DMS153 (cell line): ENCODE measurements at places on chromosomes 4 and X.

- no peak for DNase-seq
Measured at GRCh38 chr4:18422685-18423084, 401.1 kb upstream of the LCORL start.

DNA sequence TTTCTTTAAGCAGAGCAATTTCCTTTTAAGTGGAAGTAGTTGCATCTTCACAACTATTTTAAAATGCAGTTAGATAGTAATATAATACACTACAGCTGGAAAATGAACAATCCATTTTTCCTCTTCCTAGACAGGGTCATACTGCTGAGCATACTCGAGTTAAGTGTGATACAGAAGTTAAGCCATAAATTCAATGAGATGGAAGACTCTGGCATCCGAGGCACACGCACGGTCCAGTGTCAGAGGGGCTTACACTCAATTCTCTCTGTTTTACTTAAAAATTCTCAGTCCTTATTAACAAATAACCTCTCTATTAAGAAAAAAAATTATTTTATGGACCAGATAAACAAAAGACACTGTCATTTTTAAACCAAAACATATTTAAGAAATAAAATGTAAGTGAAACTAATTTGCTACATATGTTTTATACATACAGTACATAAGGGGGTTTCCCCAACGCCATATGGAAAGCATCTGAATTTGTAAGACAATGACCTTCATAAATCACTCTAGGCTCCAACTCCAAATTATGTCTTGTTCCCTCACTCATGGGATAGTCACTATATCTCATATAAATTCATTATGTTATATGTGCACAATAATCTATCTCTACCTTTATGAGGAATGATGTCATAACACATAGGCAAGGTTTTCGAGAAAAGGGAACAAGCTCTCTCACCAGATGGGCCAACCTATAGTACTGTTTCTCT is 315.3 kb downstream of the PAPSS1 start:
- no peak for DNase-seq

- DNase-seq: no peak
Measured at GRCh38 chr4:174578366-174578765, 56.1 kb upstream of the HPGD start.

GRCh38 chr4:15718959-15719358 is 16.1 kb downstream of the BST1 start:
- no peak for DNase-seq

DNA sequence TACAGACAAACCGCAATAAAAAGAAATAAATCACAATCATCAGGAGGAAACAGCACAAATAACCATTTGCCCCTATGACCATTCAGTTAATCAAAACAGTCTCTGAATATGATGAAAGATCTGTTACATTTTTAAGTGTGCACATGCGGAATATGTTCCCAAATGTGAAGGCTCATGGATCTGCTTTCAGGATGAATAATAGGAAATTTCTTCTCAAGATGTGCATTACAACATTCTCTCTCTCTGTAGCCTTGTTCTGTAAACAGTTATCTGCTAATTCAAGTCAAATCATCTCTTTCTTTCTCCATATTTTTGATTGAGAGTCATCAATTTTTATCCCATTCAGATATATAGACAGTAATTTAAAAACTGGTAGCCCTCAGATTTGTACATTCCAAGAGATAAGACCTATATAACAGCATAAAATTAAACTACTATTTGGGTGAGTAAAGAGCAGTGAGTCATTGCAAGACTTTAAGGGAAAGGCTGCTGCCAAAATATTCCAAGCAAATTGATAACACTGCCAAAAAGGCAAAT is 433.9 kb upstream of the ATOH1 start:
- DNase-seq: no peak

GRCh38 chrX:150478496-150479492 is 89.6 kb upstream of the MTM1 start:
- no peak for DNase-seq

DNA sequence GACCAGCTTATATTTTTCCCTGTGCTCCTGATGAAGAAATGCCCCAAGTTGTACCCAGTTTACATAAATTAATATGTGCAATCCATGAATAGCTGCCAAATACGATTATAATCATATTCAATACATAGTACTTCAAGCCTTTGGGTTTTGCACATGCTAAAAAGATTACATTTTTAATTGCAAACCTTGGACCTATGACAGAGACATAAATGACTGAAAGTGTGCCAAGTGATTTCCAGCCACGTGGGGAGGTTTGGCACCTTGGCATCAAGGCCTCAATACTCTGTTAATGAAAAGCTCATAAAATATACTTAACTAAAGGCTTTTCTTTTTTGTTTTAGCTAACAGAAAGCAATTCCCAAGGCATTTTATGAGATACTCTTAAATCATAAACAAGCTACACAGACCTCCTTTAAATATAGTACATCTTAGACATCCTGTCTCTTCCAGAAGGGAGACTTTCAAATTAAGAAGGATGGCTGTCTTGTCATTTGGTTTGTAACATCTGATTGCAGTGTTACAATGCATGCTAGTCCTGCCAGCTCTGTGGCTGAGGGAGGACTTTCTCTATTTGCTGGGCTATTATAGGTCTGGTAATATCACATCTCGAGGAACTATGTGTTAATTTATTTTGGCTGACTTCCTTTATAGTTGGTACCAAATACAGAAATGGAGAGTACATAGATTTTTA is 404.1 kb downstream of the AFF2 start:
- DNase-seq: no peak

GRCh38 chrX:10064736-10065135 is 92.0 kb upstream of the CLCN4 start:
- no peak for DNase-seq

DNA sequence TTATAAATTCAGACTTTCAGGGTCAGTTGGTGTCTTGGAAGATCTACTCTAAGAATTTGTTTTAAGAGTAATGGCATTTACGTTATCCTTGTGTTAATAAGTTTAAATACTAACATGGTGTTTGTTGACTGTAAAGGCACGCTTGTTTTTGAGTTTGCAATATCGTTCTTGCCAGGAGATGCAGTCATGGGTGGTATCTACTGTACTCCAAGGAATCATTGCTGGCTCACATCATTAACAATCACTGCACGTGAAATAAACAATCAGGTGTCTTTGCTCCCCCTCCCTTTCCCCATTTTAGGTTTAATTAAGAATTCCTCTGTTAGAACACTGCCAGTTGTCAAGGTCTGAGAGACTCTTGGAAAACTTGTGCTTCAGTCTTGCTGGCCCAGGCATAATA is 1.6 kb downstream of the HHIP start:
- no peak for DNase-seq

DNA sequence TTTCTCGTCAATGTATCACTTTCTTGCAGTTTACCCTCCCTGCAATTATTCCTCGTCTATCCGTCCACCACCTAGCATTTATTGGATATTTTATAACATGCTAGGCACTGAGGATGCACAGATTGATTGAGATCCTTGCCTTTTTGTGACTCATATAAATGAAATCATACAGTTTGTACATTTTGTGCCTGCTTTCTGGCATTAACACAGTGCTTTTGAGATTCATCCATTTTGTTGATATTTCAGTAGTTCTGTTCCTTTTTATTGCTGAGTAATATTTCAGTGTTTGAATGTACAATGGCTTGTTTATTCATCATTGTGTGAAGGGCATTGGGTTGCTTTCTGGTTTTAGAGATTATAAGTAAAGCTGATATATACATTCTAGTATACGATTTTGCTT is 841 bp downstream of the TBC1D19 start:
- DNase-seq: no peak

DNA sequence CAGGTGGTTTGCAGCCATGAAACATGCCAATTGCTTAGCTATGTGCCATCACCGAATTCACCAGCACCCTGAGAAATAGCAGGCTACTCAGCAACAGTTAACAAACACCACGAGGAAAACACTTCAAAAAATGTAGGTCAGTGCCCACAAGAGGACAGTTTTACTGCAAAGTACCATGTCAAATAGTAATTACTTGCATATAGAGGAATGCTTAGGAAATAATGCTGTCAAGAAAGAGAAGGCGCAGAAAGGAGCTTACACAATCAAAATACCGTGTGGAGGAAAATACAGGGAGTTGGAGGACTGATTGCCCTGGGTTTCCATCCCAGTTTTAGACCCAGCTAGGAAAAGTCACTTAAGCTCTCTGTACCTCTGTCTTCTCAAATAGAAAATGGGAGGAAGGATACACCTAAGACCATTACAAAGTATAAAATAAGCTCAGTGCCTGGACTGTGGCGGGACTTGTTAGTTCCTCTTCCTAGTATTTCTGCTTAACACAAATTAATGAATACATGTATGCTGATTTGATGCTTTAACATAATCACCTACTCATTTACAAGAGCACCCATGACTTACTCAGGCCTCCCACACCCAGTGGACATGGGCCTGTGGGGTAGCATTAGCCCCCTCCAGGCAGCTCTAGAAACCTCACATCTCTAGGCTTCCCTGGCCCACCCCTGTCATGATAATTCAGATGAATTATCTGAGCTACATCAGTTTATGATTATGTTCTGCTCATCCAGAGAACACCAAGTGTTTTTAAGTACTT is 44.5 kb upstream of the IL21 start:
- no peak for DNase-seq

- DNase-seq: peak; percentile 8
Measured at GRCh38 chr4:801436-802124, 24.3 kb downstream of the CPLX1 start.

DNA sequence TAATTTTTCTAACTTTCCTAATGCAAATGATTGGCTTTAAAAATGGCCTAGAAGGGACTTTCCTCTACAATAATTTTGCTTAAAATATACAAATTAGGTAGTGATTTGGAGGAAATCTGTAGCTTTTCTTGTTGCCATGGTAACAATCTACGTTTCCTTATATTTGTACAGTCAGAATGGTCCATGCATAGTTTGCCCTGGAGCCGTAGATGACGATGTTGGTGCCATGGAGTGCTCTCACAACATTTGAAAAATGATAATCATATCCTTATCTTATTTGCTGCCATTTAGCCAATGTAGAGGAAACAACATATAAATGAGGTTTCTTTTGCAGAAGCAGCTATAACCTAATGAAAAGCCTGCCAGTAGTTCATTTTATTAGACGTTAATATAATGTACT is 89.0 kb upstream of the NMU start:
- no peak for DNase-seq

GRCh38 chr4:159143687-159144086 is 40.8 kb downstream of the RAPGEF2 start:
- DNase-seq: no peak

DNA sequence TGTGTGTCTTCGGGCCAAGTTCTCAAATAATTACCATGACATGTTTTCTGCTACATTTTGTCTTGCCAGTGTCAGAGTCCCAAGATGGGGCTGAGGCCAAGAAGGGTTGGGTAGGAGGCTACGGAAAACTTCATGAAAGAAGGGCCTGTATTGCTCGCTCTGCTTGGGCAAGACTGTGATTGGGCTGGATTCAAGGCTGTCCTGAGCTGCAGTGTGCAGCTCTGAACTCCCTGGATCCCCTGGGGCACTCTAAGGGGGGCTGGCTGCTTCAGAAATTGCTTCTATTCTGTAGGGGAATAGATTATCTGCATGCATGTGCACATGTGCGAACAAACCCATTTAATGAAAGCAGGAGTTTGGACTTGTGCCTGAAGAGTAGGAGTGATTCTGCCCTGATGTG is 13.6 kb downstream of the TSPAN6 start:
- DNase-seq: no peak
